Non-pigmented ciliary epithelial cell (primary cell): ENCODE measurements at places on chromosomes 3 and 15.

DNA sequence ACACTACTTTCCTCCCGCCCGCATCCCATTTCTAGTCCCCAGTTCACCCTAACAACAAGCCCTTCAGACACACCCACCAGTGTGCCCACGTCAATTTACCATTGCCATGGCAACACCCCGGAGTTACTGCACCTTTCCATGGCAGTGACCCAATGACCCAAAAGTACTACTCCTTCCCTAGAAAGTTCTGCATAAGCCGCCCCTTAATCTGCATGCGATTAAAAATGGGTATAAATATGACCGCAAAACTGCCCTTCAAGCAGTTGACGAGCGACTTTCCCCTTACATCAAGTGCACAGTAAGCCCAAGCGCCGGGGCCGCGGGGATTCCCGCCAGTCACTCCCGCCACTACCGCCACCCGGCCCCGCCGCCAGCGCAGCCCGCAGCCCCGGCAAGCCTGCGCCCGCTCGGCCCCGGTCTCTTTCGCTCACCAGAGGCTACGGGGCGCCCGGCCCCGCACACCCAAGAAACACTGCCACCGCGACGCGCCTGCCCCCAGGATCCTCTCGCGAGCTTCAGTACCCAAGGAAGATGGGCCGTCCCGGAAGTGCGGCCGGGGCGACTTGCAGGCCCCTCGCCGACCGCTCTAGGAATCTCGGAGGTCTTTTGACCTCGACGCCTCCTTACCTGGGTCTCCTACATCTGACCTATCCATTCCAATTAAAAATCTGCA lies 27.2 kb upstream of the ZNF502 start:
- DNase-seq, result peak; percentile 60

GRCh38 chr3:58260733-58261132 lies 23.1 kb downstream of the ABHD6 start:
- DNase-seq, result no peak

GRCh38 chr3:177195242-177195991 lies 1.9 kb downstream of the TBL1XR1 start:
- DNase-seq, result no peak

- DNase-seq, result no peak
Measured at GRCh38 chr15:62483814-62484213, 318.7 kb upstream of the C2CD4B start.

DNA sequence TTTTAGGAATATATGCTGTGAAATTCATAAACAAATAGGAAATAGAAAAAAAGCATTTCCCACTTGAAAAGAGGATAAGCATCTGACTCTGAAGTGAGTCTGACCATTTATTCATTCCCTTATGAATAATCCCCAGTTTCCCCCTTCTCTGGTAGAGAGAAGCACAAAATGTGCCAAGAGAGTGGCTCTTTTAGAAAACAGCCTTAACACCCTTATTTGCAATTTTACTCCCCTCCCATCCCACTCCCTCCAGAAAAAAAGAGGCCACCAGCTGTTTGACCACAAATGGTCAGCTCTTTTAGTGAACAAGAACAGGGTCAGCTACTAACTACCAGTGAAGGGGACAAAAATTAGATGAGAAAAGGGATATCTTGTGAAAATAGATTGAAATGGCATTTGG lies 184.5 kb upstream of the ADAMTS9 start:
- DNase-seq, result no peak

- no peak for DNase-seq
Measured at GRCh38 chr3:39809181-39809994, at the start of gene MYRIP. MYRIP (plus strand) TSS chr3:39809609; CDS start chr3:39900817, 91,208 bp downstream.

- DNase-seq, result no peak
Measured at GRCh38 chr15:96341513-96342405, 11.3 kb downstream of the NR2F2 start.

GRCh38 chr15:39188930-39189329 lies 391.9 kb upstream of the THBS1 start:
- DNase-seq, result peak; percentile 86

GRCh38 chr15:100723315-100723801 lies 121.0 kb downstream of the ASB7 start:
- DNase-seq, result no peak

- no peak for DNase-seq
Measured at GRCh38 chr15:98123297-98123696, 162.8 kb downstream of the ARRDC4 start.

GRCh38 chr3:47128137-47128536 lies 35.8 kb downstream of the SETD2 start:
- DNase-seq, result no peak

- no peak for DNase-seq
Measured at GRCh38 chr15:25179673-25180511, 225.1 kb downstream of the SNRPN start.

DNA sequence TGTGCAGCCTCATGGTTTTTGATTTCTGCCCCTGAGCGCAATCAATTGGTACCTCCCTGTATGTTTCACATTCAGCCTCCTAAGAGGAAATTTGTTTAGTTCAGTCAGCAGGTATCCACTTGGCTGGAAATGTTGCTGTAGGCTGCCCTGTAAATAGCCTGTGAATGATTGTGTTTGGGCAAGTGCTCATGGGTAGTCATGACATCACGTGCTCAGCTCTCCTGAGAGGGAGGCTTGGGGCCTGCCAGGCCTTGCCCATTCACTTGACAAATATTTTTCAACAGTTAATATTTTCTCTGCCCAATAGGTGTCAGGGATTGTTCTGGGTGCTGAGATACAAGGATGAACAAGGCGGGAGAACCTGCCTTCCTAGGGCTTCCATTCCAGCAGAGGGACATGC lies 13.3 kb downstream of the HRH1 start:
- no peak for DNase-seq

- DNase-seq, result no peak
Measured at GRCh38 chr3:181510500-181510899, 201.2 kb upstream of the SOX2 start.

- no peak for DNase-seq
Measured at GRCh38 chr3:102069211-102069662, 219.9 kb downstream of the NFKBIZ start.

DNA sequence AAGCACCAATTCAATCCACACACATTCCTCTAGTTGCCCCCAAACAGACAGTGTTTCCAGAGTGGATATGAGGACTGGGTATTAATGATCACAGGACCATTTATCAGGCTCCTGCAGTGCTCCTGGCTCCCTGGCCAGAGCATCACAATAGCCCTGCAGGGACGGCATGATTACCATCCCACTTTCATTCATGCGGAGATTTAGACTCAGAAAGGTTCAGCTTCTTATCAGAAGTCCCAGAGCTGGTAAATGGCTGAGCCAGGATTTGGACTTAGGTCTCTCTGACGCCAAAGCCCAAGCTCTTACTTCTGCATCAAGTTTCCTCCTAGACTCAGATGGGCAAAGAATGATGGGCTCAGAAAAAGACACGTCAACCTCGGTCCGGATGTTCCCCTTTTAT lies 2.9 kb upstream of the EPHB3 start:
- no peak for DNase-seq

DNA sequence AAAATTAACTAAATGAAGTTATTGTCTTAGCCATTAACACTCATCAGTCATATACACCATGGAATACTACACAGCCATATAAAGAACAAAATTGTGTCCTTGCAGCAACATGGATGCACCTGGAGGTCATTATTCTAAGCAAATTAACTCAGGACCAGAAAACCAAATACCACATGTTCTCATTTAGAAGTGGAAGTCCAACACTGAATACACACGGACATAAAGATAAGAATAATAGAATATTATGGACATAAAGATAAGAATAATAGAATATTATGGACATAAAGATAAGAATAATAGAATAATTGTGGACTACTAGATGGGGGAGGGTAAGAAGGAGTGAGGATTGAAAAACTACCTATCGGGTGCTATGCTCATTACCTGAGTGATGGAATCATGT lies 122.3 kb downstream of the CHL1 start:
- no peak for DNase-seq

DNA sequence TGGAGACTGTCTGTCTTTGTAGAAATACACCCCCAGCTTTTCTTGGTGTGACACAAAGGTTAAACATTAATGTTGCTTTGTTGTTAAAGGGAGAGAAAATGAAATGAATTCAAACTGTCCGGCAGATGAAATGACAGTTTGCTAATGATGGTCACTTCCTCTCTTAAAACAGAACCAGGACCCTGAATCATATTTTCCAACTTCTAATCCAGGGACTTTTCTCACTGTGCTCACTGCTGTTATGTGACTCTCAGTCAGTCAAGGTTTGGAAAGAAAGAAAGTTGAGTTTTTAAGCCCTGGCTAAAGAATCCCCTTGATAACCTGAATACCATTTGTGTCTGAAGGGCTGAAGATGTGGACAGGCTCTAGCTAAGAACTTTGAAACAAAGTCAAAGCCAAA lies 215.8 kb downstream of the AGBL1 start:
- no peak for DNase-seq

- DNase-seq, result no peak
Measured at GRCh38 chr15:66758844-66759243, 56.8 kb downstream of the SMAD6 start.

- no peak for DNase-seq
Measured at GRCh38 chr15:94141802-94142201, 89.6 kb upstream of the MCTP2 start.

GRCh38 chr3:181868576-181869082 lies 156.9 kb downstream of the SOX2 start:
- no peak for DNase-seq

DNA sequence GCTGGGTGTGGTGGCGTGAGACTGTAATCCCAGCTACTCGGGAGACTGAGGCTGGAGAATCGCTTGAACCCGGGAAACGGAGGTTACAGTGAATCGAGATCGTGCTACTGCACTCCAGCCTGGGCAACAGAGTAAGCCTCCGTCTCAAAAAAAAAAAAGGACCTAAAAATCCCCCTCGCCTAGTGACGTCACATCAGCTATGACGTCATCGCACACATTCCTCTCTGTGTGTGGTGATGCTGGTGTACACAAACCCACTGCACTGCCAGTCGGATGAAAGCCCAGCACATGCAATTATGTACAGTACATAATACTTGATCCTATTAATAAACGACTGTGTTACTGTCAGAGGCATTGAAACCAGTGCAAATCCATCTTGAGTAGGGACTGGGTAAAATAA lies 40.2 kb upstream of the SEC61A1 start:
- no peak for DNase-seq
